ENCODE measurements at places on chromosomes 1 and 21.
A peak's percentile ranks its signal among the peaks of the same experiment; 100 is the strongest.

- DNase-seq: no peak
These were observed 672 bp downstream of the ARMH1 start for GRCh38 chr1:44675186-44675585.

DNA sequence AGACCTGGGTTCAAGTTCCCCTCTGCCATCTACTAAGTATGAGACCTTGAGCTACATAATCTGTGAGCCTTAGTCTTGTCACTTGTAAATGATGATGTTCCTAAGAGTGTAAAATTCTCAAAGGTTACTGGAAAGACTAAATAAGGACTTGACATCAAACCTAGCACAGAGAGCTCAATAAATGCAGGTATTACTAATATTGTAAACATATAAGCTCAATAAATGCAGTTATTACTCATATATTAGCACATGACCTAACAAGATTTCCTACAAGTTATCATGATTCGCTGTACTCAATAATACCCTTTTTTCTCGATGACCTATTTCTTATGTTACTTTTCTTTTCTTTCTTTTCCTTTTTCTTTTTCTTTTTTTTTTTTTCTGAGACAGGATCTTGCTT lies 174.9 kb downstream of the ZNF281 start:
- DNase-seq: no peak

- no peak for DNase-seq
These were observed 187.1 kb downstream of the LMO4 start for GRCh38 chr1:87515781-87516180.

DNA sequence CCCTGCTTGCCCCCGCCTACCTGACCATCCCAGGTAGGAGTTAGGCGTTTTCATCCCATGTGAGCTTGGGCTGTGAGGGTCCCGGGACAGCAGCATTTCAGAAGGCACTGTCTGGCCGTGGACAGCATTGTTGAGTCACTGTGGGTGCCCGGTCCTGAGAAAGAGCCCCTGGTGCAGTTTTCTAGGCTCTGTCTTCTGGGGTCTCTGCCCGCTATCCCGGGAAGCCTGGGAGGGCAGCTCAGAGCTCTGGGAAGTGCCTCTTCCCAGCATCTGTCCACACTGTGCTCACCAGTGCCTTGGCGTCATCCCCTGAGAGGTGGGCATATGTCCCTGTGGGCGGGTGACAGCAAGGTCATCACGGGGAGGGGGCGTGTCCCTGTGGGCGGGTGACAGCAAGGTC lies 11.4 kb upstream of the ZNF669 start:
- no peak for DNase-seq

DNA sequence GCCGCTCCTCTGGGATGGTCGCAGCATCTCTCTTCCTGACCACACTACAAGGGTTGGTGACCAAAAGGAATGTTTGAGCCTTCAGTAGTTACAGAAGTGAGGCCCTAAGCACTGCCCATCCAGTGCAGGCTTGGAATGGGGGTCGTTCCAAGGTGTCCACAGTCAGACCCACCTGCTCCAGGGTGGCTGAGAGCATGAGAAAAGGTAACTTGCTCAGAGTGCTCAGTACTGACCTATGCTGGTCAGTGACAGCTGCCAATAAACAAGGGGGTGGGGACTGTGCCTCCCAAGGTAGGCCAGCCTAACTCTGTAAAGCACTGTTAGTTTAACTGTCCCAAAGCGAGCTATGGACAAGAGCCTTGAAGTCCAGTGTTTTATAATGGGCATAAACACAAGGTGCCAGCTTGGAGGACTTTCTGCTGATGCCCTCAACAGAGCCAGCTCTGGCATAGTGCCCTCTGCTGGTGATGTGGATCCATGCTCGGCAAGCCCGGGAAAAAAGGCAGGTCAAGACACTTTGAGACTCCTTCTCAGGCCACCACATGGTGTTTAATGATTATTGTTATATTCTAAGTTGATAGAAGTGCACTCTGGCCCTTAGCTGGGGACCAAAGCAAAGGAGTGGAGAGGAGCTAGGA lies 78.1 kb upstream of the DNAH14 start:
- peak; percentile 12 for DNase-seq

DNA sequence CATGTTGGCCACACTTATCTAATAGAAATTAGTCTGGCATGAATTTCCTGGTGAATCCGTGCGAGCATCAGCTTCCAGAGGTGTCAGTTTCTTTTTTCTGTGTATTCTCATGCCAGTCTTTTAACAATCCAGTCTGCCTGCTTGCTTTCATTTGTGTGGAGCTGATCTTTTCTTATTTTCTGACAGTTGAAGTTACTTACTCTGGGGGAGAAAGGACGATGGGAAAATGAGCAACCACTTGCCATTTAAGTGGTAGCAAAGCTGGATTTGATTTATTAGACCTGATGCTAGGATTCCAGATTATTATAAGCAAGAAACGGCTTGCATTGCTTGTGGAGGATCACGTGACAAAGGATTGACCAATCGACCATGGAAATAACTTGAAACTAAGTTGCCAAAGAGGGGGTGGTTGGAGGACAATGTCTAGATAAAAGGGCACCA lies 24.3 kb upstream of the APP start:
- no peak for DNase-seq

GRCh38 chr1:160741092-160741501 lies 2.0 kb downstream of the SLAMF7 start:
- DNase-seq: no peak

DNA sequence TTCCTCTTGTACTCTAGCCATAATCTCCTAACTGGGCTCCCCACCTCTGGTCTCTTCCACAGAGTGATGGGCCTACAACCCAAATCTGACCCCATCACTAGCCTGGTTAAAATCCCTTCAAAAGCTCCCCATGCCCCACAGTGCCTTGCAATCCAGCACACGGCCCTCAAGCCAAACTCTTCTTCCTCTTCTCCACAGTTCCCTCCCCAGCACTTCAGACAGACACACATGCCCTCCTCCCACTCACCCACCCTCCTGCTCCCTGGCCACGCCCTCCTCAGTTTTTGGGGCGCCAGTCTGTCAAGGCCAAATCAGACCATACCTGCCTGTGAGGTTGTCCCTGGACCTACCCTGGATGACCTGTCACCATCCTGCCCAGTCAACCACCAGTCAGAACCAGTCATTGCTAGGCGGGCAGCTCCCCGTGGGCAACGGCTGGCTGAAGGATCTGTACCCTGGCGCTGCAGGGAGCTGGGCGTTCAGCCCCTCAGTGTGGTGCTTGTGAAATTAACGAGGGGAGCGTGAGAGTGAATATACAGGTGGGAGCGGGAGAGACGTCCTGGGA lies 753 bp downstream of the C1orf210 start:
- DNase-seq: no peak

GRCh38 chr1:18676332-18676781 lies 45.7 kb downstream of the PAX7 start:
- no peak for DNase-seq

DNA sequence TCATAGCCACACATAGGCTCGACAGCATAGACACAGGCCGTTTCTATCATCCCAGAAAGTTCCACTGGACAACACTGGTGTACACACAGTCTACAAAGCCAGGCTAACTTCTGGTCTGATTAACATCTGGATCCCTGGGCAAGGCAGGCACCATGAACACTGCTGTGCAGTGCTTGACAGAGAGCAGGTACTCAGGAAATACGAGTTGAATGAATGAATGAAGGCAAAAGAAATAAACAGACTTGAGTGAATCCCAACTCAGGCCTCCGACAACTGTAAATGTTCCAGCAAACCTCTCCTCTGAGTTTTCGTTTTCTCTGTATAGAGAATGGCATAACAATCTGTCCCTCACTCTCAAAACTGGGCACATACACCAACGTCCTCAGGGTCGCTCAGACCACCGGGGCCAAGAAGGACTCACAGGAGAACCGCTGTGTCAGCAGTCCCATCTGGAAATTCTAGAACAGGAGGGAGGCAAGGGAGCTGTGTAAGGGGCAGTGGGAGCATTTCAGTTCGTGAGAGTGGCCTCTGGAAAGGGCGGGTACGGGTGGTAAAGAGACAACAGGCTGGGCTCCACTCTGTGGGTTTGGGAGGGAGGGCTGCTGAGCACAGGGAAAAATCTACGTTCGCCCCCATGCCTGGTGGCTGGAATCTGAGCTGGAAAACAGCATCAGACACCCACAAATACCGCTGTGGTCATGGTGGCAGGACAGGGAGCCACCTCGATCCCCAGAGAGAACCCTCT lies 15.1 kb upstream of the ECE1 start:
- no peak for DNase-seq

DNA sequence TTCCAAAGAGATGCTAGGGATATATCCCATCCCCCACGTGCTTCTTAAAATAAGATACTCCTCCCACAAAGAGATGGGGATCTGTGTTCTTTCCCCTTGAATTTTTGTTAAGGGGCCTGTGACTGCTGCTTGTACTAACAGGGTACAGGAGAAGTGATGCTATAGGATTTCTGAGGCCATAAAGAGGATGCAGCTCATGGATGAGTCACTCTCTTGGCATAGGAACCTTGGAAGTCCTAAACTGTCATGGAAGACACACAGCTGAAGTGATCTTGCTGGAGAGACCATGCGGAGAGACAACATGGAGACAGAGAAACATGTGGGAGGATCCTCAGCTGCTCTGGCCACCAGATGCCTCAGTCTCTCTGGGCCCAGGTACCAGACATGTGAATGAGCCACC lies 157.2 kb downstream of the S1PR1 start:
- no peak for DNase-seq

DNA sequence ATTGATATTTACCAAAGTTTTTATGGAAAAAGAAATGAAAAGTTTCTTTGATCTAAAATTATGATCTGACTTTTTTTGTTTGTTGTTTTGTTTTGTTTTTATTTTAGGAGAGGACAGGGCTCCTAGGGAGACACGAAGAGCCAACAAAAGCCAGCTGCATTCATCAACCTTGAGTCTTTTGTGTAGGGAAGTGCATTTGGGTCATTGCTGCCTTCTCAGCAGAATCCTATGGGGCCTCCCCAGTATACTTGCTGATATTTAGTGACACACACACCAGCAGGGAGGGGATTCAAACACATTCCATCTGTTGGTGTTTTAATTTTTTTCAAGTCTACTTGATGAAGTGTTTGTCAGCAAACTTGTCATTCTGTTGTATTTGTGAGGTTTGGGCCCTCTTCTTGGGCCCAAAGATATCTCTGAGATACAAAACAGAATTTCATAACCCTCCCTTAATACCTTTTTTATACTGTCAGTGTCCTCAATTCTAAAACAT lies 203.5 kb downstream of the NTNG1 start:
- DNase-seq: peak; percentile 14

GRCh38 chr1:149963358-149963757 lies 26.7 kb upstream of the MTMR11 start:
- no peak for DNase-seq

DNA sequence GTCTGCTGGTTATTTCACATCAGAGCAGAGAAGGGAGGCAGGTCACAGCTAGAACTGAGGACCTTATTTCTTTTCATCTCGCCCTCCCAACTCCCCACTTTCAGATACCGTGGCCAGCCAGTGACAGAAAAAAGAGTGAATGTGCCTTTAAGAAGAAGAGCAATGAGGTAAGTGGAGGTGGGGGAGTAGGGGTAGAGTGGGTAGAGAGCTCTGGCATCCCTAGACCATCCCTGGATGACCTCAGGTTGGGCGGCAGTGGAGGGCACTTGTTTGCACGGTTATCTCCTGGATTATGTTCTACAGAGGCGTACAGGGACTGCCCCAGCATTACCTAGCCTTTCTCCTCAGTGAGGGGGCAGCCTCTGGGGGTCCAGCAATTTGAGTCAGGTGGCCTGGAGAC lies 4.6 kb downstream of the SEMA4A start:
- DNase-seq: no peak

DNA sequence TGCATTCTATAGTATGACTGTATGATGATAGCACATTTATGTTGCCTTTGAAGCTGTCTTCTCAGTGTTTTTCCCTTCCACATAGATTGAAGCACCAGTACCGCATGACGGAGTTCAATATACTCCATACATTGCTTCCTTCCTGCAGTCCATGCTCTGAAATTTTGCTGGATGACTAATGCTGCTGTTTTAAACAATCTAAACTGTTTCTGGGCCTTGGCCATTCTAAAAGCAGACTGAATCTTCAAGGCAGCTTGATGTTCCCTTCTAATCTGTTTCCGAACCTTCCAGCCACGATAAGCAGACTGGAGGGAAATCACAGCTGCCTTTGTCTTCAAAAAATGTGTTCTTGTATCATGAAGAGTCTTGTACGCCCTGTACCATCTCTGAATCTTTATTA lies 36.2 kb upstream of the F13B start:
- DNase-seq: no peak

- DNase-seq: no peak
These were observed 172.0 kb upstream of the USP24 start for GRCh38 chr1:55387145-55387544.

GRCh38 chr1:61950418-61950817 lies 208.1 kb downstream of the PATJ start:
- DNase-seq: peak; percentile 24

GRCh38 chr21:34938089-34938764 lies 110.9 kb downstream of the RUNX1 start:
- DNase-seq: no peak

GRCh38 chr1:50559421-50559820 lies 136.2 kb upstream of the DMRTA2 start:
- no peak for DNase-seq

- no peak for DNase-seq
These were observed 18.8 kb downstream of the MAP7D1 start for GRCh38 chr1:36174713-36175112.

DNA sequence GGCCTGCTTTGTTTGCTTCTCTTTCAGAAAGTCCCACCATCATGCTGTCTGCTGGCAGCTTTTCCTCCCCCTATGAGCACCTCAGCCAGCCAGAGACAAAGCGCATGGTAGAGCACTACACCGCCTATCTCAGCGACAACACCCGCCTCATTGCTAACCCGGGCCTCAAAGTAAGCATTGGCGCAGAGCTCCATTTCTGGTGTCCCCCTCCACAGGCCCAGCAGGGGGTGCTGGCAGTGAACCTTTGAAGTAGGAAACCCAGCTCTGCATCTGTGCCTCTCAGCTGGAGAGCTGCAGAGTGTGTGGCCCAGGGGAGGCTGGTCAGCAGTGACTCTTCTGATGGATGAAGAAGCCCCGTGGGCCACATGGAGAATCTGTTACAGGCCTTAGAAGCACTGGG lies 81.2 kb upstream of the RAVER2 start:
- no peak for DNase-seq

- no peak for DNase-seq
These were observed 132.6 kb upstream of the DUSP10 start for GRCh38 chr1:221874285-221875003.

GRCh38 chr1:162906485-162906884 lies 45.5 kb upstream of the CCDC190 start:
- DNase-seq: no peak

DNA sequence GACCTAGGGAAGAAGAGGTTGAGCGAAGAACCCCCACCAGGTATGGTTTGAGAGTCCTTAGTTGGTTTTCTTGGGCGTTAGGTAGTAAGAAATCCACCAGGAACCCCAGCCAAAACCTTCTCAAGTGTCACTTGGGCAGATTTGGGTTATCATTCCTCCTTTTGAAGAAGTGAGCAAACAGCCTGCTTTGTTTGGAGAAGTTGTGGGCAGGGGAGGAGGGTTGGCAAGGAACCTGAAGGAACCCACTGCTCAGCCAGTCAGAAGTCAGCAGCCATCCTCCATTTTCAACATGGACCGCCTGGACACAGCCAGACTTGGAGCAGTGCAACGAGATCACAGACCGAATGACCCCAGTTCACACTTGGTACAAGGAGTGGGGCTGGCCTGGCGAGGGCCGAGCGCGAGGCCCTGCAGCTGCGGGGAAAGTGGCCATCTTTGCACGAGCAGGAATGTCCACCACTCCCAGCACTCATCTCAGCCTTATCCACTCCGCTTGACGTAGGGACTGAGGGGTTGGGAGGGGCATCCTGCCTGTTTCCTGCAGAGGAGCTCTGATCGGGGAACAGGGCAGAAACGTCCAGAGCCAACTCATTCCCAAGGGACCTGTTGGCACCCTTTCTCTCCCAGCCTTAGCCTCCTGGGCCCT lies 7.2 kb downstream of the ADPRS start:
- DNase-seq: no peak

Measured in NCI-H524 (cell line).